ENCODE measurements at places on chromosomes 16 and 17.

GRCh38 chr17:2736956-2737355 is 12.5 kb downstream of the CCDC92B start:
- DNase-seq: no peak

DNA sequence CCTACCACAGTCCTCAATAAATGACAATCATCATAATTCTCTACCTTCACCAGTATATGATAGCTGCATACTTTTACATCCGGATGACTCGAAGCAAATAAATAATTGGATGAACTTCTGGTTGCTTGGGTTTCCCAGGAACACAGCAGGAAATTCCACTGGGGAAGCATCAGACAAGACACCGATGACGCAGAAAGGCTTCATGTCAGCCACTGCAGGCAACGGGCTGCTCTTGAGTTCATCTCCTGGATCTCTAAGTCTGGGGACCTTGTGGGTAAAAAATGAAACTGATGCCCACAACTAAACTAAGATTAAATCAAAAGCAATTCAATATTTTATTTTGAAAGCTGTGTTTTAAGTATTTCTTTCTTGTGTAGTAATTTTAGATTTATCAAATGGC is 472.1 kb upstream of the C16orf82 start:
- no peak for DNase-seq

DNA sequence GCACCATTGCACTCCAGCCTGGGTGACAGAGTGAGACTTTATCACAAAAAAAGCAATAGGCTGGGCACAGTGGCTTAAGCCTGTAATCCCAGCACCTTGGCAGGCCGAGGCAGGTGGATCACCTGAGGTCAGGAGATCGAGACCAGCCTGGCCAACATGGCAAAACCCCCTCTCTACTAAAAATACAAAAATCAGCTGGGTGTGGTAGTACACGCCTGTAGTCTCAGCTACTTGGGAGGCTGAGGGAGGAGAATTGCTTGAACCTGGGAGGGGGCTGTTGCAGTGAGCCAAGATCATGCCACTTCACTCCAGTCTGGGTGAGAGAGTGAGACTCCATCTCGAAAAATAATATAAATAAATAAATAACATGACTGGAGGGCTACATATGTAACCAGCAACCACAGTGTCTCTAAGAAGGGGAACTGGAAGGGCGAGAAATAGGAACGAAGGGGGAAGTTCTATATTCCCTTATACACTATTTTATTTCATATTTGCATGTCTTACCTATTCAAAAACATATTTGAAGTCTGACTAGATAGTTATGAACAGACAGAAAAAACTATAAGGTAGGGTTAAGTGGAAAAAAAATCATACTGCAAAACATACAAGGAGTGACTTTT is 25.9 kb downstream of the MYH11 start:
- DNase-seq: no peak

DNA sequence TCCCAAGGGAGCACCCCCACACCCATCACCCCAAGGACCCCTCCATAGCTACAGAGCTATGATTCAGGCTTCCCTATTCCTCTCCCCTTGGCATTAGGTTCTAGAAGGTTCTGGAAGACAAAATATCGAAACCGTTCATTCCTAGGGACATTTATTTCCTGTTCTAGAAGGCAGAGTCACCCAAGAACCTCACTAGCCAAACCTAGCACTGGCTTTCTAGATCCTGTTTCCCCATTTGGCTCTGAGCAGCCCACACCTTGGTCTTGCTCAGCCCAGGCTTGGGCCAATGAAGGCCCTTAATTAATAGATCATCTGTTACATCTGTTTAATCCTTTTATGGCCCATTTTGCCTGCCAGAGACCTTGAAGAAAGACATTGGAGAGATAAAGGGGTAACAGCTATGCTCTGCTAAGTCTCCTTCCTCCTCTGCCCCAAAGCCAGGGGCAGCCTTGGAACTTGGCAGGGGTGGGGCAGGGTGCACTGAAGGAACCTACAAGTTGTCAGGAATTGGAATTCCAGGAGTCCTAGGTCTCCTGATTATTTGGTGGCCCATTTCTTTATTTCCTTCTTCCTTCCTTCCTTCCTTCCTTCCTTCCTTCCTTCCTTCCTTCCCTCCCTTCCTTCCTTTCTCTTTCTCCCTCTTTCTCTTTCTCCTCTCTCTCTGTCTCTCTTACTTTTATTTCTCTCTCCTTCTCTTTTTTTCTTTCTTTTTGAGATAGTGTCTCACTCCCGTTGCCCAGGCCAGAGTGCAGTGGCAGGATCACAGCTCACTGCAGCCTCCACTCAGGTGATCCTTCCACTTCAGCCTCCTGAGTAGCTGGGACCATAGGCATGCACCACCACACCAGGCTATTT is 8.7 kb upstream of the FZD2 start:
- DNase-seq: no peak

DNA sequence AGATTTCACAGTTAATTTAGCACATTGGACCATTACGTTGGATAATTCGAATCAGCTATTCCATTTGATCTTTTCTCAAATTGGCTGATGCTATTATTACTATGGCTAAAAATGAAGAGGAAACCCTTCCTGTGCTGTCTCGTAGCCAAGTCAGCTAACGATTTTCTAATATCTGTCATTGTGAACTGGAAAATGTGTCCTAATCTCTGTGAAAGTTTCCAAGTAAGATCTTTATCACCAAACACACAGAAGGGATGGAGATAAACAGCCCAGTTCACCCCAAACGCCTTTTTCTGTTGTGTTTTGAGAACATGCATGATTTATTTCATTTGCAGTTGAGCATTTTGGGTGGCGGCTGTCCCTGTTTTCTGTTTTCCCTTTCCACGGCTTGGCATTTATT is 312.8 kb downstream of the FOXL1 start:
- no peak for DNase-seq

DNA sequence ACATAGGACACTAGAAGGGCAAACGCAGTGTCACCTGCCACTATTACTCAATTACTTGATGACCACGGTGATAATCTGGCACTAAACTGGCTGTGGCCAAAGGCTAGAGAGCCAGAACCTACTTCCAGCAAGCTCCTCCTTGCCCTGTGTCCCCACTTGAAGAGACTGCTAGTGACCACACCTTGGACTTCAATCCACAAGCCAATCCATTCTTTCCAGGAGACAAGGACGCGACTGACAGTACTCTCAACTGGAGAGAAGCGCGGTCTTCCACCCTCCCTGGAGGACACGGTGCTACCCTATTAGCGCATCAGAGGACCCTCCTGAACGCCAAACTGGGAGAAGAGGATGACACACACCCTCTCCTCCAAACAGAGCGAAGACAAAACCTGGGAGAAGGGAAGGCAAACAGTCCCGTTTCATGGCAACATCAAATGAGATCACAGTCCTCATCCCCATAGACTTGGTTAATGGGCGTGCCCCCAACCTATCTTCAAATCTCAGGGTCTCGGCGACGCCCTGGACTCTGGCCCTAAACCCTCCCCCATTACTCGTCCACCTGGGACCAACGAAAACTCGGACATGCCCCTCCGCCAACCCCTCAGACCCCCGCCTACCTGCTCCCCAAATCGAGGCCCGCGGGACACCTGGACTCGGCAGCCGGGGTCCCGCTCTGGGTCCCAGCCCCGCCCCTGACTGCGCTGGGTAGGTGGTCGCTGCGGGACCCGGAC is 508 bp downstream of the FLCN start:
- DNase-seq: peak; percentile 56

DNA sequence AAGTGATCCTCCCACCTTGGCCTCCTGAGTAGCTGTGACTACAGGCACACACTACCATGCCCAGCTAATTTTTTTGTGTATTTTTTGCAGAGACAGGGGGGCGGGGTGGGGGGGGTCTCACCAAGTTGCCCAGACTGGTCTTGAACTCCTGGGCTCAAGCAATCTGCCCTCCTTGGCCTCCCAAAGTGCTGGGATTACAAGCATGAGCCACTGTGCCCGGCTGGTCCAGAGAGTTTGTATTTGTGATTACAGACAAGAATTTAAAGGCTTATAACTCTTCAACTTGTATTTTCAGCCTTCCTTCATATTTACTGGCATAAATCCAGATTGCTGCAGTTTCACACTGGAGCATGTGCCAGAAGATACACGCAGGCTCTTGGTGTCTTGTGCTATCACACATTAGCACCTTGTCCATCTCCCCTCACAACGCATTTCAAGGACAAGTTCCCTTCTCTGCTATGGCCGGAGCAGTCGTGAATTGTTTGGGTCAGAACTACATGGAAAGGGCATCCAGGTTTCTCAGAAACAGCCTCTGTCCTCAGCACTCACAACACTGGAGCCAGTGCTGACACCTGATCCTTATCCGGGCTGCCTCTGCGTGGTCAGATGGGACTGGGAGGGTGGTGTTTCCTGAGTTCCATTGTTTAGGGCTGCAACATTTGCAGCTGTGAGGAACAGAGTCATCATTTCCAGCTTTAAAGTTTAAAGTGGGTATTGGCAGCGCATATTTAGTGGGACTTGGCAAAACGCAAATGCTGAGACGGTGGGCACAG is 28.1 kb downstream of the WSCD1 start:
- peak; percentile 36 for DNase-seq

DNA sequence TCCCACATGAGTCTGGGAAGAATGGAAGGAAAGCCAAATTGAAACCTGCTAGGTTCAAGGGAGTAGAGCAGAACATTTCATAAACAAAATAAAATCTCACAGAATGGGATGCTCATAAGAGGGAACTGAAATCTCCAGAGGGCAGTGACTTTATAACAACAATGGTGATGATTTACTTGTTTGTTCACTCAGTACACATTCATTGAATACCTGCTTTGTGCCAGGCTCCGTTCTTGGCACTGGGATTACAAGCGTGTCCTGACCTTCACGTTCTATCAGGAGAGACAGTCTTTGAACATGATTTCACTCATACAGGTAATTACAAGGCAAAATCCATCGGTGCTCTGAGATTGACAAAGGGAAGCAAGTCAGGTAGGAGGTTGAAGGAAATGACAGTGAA is 356.3 kb downstream of the HAPSTR1 start:
- DNase-seq: no peak

All from GM23338 (cell line).